ENCODE measurements at places on chromosomes 2 and 18.
A peak's percentile ranks its signal among the peaks of the same experiment; 100 is the strongest.

- no peak for DNase-seq
These were observed 775.4 kb downstream of the ADCYAP1 start for GRCh38 chr18:1680108-1680507.

GRCh38 chr2:169172914-169173313 is 103.6 kb downstream of the DHRS9 start:
- DNase-seq, result no peak

DNA sequence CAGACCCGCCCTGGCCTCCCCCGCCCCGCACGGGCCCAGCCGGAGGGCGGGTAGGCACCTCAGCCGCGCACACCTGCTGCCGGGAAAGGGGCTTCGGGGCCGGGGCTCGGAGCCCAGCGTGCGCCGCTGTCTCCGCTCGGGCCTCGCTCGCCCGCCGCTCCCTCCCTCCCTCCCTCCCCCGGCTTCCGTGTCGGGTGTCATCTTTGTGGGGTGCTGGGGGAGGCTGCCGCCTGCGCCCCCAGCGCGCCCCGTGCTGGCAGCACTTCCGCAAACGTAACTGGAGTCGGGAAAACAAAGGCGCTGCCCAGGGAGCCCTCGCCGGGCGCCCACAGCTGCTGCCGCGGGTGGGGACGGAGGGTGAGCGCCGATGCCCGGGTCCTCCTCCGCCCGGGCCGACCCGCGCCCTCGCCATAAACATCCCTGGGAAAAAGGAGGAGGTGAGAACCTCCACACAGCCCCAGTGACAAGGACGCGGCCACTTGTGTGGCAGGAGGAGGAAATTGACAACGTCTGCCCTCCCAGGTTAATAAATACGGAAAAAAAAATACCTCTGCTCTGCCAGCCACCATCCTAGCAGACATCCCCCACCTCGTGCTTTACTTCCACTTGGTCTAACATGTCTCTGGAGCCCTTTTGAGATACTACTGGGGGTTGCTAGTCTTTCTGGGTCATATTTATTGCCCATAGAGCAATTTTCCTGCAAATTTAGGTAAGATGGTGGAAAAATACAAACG is 550 bp downstream of the MFSD6 start:
- peak; percentile 55 for DNase-seq

DNA sequence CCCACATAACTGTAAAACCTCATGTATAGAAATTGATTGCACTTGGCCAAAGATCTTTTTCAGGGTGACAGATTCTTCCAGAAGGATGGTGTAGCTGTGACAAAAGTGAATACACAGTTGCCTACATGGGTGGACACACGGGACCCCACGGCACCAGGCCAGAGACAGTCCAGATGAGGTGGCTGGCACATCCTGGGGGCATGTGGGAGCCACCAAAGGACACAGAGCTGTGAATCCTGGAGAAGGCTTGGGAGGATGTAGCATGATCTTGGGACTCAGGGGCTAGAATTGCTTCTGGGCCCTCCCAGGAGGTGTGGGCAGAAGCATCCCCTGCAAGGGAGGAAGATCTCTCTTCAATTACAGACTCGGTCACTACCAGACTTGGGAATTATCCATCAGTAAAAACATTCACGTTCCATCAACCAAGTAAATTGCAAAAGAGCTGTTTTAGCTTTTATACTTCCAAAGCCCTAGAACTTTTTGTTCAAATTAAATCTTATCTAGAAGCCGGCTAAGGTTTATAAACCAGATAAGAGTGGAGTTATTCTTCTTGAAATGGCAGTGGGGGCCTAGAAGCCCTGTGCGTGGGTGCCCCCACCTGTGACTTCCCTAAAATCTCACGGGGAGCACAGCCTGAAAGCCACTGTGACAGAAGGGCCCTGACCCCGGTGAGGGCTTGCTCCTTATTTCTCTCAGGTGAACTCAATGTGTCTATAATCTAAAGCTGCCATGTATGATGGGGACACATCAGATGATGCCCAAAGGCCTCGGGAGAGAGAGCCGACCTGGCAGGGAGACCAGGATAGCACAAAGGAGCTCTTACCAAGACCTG is 81.7 kb downstream of the SEPTIN10 start:
- no peak for DNase-seq

- no peak for DNase-seq
These were observed 157.6 kb downstream of the FAM210A start for GRCh38 chr18:13568443-13569392.

DNA sequence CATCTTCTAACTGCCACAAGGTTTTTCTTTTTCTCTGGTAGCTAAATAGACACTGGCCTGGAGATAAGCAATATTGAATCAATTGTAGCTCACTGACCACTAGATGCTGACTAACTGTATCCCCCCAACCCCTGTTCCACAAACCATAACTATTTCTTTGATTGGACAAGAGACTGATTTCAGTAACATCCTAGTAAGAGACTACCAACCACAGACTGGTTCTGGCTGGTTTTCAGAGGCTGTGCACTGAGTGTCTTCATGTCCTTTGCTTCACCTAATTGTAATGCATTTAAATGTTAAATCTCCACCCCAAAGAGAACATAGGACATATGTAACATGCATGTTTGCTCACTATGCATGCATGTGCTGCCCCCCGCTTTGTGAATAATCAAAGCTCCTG is 3.2 kb upstream of the AAK1 start:
- no peak for DNase-seq

DNA sequence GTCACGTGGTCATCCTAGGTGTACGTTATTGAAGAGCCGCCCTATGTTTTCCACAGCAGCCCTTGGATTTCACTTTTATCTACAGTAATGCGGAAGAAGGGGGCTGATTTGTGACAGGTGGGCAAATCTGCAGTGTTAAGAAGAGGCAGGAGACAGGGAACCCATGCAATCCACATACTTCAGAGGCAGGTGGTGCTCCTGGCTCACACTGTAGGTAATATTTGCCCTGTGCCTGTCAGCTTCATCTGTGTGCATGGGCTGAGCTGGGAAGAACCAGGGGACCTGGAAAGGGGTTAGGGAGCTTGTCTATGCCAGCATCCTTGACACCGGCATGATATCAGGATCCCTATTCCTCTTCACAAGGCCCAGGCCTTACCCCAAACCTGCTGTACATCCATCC is 183.9 kb downstream of the SH3RF3 start:
- no peak for DNase-seq

DNA sequence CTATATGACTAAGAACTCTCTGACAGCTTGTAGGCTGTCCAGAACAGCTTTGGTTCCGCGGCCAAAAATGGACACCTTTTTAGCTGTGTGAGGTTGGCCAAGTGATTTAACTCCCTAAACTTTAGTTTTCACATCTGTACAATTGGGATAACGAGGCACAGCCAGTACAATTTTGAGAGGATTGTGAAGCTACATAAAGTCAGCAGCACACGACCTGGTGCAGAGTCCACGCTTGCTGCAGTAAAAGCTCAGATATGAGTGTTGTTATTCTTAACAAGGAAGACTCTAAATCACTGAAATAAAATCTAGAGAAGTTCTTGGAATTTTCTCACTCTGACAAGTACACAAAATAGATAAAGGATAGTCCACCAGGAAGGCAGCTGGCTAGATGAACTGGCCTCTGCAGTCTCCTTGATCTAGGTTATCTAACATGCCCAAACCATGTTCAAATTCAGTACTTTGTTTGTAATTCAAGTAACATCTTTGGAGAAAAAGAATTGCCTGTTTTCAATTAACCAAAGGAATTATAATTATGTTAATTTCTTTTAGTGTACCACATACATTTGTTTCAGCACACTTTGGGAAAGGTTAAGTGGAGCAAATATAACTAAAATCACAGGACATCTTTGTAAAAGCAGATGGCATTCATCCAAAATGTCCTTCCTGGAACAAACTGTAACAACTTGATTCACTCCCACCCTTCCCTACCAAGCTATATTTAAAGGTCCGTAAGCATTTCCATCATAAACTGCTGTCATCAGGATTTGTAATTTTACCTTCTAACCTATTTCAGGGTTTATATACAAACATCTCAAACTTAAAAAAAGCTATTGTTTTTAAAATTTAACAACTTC is 201.7 kb upstream of the STK17B start:
- no peak for DNase-seq

DNA sequence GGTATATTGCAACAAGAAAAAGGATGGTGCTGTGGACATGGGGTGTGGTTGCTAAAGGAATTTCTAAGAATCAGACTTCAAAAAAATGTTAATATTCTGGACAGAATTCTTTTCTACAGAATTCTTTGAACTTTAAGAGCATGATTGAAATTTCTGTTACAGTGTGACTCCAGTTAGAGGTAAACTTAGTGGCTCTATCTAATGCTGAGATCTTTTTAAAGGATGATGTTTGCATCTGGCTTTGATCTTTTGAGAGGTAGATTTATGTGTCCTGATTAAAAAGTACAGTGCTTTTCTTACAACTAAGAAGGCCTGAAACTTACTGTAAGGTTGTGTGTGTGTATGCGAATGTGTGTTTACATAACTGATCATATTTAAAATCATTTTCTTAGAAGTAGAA is 25.4 kb downstream of the NCK2 start:
- no peak for DNase-seq

GRCh38 chr18:22570492-22570891 is 152.8 kb upstream of the CTAGE1 start:
- no peak for DNase-seq

DNA sequence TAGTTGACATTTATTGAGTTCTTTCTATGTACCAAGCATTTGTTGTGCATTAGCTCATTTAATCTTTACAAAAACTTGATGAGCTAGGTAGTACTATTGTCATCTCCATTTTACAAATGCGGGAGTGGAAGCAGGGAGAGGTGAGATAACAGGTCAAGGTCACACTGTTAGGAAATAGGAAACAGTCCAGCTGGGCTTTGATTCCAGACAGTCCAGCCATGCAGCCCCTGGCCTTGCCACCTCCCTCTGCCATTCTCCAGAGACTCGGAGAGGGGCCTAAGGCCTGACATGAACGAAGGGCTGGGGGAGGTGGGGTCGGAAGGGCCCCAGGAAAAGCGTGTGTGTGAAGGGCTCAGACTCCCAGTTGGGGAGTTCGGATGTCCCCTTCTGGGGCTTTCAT is 55.6 kb downstream of the ODC1 start:
- DNase-seq, result no peak

GRCh38 chr2:26349690-26350089 is 3.1 kb upstream of the ADGRF3 start:
- DNase-seq, result no peak

DNA sequence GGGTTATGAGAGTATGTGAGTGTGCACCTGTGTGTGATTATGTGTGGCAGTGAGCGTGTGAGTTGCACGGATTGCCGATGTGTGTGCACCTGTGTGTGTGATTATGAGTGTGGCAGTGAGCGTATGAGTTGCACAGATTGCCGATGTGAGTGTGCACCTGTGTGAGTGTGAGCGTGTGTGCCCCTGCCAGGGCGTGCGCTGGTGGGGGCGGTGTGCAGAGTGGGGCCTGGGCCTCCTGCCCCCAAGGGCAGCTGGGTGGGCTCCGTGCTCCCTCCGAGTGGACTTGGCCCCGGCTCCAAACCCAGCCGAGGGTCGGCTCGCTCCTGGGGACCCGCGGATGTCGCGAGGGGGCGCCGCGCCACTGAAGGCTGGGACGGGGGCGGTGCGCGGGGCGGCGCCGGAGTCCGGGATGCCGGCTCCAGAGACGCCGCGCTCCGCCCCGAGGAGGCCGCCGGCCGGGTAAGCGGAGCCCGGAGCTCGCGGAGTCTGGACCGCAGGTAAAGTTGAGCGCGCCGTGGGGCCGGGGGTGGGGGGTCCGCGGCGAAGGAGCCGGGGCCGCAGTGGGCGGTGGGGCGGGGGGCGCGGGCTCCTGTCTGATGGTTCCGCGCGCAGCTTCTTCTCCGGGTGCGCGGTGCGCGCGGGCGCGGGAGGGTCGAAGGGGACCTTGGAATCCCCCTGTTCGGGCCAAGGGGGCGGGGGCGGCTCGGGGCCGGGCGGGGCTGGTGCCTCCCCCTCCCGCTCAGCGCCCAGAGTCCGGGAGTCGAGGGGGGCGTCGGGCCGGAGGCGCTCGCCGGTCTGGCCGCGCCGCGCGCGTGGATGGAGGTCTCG is at the start of gene KCNG2:
TSS of gene KCNG2 (plus strand) at position 421 of the 828 bp plus-strand sequence. CDS start 65,730 bp downstream, outside the sequence.
- no peak for DNase-seq

DNA sequence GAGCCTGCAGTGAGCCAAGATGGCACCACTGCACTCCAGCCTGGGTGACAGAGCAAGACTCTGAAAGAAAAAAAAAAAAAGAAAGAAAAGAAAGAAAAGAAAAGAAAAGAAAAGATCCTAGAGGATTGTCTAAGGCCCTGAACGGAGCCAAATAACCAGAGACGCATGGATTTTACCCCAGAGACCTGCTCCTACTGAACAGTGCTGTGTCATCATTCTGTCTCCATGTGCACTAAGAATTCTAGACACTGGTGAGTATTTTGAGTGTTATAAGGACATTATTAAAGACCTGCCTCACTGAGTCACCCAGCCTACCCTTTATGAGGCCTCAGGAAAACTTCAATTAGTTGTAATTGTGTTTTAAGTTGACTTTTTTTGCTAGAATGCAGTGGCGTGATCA is 61.9 kb upstream of the RIOK3 start:
- no peak for DNase-seq

DNA sequence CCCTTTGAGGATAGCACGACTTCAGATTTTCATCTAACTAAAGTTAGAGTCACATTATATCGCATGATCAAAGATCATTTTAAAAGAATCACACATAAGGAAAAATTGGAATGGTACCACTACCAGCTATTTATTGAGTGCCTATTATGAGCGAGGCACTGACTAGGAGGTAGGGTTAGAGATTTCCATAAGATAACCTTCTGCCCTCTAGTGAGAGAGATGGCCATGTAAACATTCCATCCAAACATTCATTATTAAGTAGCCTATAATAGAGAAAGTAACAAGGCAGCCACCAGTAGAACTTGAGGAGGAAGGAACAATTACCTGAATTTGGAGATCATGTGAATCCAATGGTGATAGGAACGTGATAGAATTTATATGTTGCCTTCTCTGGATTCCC is 25.4 kb upstream of the GLS start:
- no peak for DNase-seq

GRCh38 chr2:61742955-61743354 is 110.9 kb downstream of the FAM161A start:
- no peak for DNase-seq

DNA sequence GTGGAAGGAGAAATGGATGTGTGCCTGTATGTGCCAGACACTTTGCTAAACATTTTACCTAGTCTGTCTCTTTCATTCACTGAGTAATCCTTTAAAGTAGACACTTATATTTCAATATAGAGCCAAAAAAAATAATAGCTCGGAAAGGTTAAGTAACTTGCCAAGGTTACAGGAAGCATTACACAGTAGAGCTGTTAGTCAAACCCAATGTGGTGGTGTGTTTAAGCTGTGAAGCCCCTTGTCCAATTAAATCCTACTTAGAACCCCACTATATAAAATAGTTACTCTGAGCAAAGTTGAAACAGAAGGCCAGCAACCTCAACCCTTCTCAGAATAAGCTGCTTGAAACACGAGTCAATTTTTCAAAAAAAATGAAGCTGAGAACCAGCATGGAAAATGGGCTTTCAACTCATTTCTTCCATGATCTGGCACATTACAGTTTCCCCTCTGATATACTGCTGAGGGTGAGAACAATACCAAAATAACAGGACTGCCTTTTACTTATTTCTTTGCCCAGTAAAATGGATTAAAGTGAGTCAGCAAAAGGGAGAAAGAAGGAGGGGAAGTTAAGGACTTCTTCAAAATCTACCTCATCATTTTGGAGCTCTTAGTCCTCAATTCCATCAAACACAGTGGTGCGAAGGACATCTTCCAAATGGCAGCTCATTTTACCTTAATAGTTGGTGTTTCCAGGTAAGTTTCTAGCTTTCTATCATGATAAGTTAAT is 7.9 kb downstream of the RDH14 start:
- no peak for DNase-seq

Data from activated CD8-positive, alpha-beta memory T cell treated with anti-CD3 and anti-CD28 coated beads for 4 hours (primary cell).